ENCODE measurements at places on chromosomes 4 and X.
A peak's percentile ranks its signal among the peaks of the same experiment; 100 is the strongest.

DNA sequence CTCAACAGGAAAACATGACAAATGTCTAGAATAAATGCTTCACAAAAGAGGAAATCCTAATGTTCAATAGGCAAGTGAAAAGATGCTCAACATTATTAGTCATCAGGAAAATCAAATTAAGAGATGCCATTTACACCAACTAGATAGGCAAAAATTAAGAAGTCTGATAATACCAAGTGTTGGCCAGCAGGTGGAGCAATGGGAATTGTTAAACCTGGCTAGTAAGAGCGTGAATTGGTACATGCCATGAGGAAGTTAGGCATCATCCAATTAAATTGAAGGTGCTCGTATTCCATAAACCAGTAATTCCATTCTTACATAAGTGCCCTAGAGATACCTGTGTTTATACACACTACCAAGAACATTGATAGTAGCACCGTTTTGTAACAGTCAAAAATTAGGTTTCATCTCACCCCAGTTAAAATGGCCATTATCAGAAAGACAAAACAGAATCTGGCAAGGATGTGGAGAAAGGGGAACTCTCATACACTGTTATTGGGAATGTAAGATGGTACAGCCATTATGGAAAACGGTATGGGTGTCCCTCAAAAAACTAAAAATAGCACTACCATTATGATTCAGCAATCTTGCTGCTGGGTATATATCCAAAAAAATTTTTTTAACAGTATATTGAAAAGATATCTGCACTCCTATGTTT, 14.0 kb upstream of the ZCCHC18 start:
- DNase-seq = peak; percentile 48

- peak; percentile 61 for DNase-seq
These were observed 639.6 kb downstream of the MID1IP1 start for GRCh38 chrX:39440799-39441284.

GRCh38 chr4:89511776-89512175, 204.2 kb upstream of the GPRIN3 start:
- no peak for DNase-seq

DNA sequence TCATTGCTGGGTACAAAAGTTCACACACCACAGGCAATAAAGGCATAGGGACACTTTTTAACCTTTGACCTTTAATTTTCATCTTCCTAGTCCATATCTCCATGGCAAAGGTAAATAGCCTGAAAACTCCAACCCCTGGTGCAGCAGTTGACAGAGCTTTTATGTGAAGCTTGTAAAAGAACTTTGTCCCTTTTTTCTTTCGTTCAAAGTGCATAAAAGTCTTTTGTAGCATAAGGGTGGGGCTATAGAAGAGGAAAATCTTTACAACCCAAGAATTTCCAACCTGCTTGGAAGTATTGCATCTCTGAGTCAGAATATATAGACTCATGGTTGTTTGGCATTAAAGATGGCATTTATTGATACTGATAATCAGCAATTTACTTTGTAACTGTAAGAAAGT, 20.4 kb downstream of the POF1B start:
- DNase-seq = no peak

DNA sequence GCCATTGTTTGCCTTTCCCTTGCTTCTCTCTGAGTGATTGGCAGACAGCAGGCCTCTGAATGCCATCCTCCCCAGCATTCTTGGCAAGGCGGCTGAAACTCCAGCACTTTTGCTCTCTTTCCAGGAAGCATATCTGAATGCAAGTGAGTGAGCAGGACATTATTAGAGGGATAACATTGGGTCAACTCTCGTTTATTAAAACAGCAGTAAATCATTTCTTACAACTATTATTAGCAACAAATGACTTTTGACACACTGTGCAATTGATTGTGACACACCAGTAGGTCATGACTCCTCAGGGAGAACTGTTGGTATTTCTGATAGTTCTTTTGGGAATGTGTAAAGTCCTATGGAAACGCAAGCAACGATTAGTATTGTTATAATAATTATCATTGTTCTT, 103.8 kb downstream of the EFNB1 start:
- DNase-seq = no peak

DNA sequence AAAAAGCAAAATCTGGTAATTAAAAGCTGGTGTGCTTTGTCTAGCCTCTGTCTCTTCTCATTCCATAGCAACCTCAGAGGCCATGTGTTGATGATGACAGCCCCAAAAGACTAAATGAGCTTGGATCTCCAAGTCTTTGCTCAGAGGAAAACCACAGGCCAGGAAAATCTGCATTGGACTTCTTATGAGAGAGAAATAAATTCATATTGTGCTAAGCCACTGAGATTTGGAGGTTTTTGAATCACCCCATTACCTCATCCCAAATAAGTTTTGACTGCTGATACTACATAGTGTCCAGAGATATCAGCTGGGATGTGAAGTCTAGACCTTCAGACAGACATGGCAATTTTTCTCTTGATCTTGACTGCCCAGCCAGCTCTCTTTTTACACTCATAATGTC, 178.6 kb upstream of the DIPK2B start:
- no peak for DNase-seq

GRCh38 chr4:113528395-113528794, 233.1 kb downstream of the CAMK2D start:
- no peak for DNase-seq

DNA sequence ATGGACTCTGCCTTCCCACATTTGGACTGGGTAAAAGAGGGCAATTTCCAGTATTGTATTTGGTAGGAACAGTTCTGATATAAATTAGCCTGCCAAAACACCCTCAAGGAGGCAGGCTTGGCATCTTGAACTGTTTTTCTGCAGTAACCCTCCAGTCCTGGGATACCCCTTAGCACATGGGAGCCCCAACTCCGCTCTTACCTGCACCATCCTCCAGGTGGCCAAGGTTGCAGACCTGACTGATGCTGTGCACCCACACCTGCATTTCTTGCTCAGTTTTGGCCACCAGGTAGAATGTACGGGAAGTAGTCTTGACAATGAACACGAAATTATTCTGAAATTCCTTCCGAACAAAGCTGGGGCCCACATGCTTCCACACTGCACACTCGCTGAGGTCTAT, 35.1 kb downstream of the GAB3 start:
- DNase-seq = no peak

GRCh38 chr4:66840178-66840577, 705.1 kb downstream of the CENPC start:
- DNase-seq = no peak

DNA sequence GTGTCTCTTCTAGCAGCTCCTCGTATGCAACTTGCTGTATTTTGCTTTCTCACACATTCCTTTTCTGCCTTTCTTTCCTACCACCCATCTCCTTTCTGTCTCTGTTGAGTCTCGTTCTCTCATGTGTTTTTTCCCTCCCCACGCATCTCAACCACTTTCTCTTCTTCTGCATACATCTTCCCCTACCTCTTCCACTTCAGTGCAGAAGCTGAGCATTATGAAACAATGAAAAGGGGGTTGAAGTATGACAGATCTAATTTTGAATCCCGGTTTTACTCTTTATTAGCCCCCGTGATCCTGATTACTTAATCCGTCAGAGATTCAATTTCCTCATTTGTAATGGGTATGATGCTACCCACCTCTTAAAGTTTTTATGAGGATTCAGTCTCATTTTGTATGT, 7.3 kb downstream of the FAM241A start:
- DNase-seq = no peak

Data from activated CD4-positive, alpha-beta memory T cell treated with anti-CD3 and anti-CD28 coated beads for 36 hours (primary cell).